ENCODE measurements at places on chromosomes 7 and 10.

GRCh38 chr7:126657137-126657536, 595.6 kb downstream of the GRM8 start:
- DNase-seq, result no peak

GRCh38 chr10:43878386-43878785, 229.7 kb upstream of the ZNF32 start:
- DNase-seq, result no peak

GRCh38 chr7:17489961-17490360, 191.5 kb downstream of the AHR start:
- no peak for DNase-seq

GRCh38 chr10:88853155-88853881, 1.7 kb upstream of the ANKRD22 start:
- no peak for DNase-seq

DNA sequence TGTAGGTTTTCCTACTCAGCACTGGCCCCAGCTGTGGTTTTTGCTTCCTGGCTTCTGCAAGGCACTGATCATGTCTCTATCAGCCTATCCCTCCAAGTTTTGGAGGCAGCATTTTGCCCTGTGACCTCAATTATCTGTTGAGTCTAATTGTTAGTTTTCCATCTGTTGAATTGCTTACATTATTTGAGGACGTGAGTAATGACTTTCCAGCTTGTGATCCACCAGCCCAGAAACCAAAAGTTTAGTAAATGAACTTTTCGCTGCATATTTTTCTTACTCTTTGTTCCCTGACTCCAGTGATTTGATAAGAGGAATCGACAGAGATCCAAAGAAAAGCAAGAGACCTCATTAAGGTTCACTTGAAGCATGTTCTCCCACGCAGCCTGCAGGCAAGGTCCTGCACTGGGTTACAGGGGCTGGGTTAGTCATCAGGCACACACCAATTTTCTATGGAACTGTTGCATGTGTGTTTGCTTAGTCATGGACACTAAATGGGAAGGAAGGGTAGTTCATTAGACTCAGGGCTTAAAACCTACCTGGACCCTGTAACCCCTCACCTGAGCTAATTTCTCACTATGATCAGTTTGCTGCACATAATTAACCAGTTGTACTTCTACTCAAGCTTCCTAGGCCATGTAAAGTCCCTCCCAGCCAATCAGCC, 57.2 kb downstream of the AKR1E2 start:
- DNase-seq, result no peak
